ENCODE measurements at places on chromosomes 6 and 20.

- peak; percentile 85 for DNase-seq
These were observed at the start of gene PSORS1C1 for GRCh38 chr6:31114541-31114878. Gene PSORS1C1 (plus strand): TSS chr6:31114800. CDS start chr6:31129633, 14,833 bp downstream.

- DNase-seq = no peak
These were observed 102.2 kb downstream of the DACT2 start for GRCh38 chr6:168217216-168217879.

- DNase-seq = no peak
These were observed 47.7 kb downstream of the SPATA2 start for GRCh38 chr20:49867453-49868215.

GRCh38 chr6:139841794-139842215 is 467.4 kb upstream of the CITED2 start:
- no peak for DNase-seq

DNA sequence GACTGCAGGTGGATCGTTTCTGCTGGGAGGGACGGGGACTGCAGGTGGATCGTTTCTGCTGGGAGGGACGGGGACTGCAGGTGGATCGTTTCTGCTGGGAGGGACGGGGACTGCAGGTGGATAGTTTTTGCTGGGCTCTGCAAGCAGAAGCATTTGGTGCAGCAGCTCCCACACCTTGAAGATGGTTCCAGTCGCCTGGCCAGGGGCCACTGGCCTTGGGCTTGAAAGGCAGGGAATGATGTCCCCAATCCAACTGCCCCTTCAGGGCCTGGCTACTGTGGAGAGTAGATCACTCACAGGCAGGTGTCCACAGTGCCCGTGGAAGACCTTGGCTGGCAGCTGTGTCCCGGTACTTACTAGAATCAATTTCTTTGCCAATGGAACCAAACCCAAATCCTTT is 68.2 kb downstream of the PSMG4 start:
- DNase-seq = no peak

DNA sequence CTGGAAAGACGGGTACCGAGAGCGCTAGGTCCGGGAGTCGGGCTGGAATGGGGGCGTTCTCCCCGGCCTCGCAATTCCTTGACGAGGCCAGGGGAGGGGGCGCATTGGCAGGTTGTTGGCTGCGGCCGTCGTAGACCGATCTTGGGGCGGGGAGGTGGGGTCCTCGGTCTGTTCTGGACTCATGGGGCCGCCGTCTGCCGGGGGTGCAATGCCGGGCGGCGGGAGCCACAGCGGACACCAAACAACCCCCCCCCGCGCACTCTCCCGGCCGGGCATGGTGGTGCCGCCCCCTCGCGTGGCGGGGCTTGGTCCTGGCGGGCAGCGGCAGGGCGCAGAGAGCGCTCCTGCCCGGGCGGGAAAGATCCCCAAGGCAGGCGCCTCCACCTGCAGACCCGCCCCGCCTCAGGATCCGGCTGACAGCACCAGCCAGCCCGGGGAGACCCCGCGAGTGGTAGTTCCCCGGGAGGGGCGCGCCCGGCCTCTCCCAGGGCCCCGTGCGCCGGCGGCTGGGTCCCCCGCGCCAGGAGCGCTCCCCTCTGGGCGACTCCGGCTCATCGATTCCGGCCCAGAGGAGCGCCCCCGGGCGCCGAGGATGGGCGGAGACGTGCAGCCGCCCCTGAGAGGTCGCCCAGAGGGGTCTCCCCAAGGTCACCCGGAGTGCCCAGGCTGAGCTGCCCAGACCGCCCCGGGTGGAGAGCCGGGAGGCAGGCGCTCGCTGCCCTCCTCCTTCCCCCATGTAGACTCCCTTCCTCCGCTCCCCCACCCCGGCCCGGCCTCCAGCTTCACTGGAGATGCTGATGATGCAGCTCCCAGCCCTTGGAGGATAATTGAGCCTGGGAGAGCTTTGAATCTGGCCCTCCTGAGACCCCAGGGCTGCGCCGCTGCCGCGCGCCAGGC is 709 bp downstream of the PPP1R16B start:
- no peak for DNase-seq

- no peak for DNase-seq
These were observed 6.3 kb downstream of the IPCEF1 start for GRCh38 chr6:154350293-154350692.

GRCh38 chr6:158807515-158808441 is 11.4 kb downstream of the EZR start:
- DNase-seq = no peak

DNA sequence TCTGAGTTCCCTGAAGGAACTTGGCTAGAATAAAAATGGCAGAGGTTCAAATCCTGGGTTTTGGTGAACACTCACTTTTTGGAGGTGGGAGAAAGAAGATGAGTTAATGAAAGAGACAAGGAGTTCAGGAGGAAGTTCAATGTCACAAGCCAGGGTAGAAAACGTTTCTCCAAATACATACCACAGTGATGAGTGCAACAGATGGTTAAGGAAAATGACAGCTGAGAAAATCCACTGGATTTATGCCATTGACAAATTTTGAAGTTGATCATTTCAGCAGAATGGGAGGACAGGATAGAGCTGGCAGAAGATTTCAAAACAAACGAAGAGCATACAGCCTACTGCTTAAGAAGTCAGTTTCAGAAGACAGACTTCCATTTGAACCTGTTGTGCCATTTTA is 122.7 kb downstream of the GFRAL start:
- DNase-seq = no peak

GRCh38 chr6:159249128-159249527 is 79.9 kb downstream of the FNDC1 start:
- no peak for DNase-seq

- no peak for DNase-seq
These were observed 99.7 kb downstream of the EYA2 start for GRCh38 chr20:46994341-46994740.

DNA sequence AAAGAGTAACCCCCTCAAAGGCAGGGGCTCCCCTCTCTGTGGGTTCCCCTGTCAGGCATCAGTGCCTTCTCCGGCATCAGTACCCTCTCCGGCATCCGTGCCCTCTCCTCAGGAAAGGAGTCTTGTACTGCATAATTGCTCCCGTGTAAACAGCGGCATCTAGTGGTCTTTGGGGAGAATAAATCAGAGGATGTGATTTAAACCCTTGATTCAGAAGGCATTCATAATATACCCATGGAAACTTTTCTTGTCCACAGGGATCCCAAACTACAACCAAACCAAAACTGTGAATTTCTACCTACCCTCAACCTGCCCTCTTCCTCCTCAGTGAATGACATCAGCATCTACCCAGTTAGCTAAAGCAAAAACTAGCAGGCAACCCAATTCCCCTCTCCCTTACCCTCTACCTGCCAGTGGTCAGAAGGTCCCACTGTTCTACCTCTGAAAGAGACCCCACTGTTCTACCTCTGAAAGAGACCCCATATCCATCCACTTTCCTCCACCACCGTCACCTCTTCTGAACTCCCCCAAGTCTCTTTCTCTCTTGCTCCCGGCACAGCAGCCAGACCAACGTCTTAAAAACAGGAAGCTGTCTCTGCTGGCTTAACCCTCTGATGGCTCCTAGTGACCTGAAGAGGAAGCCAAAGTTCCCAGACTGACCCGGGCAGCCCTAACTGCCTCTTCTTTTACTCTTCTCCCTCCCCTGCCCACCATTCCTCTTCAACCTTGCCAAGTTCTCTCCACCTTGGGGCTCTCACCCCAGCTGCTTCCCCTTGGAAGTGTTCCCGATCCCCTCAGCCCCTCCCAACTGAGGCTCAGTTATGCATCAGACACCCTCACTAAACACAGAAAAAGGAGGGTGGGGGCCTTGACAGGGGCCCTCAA is 27.2 kb downstream of the UBE2V1 start:
- DNase-seq = peak; percentile 20

- DNase-seq = no peak
These were observed 17.0 kb upstream of the MEP1A start for GRCh38 chr6:46776070-46776712.

DNA sequence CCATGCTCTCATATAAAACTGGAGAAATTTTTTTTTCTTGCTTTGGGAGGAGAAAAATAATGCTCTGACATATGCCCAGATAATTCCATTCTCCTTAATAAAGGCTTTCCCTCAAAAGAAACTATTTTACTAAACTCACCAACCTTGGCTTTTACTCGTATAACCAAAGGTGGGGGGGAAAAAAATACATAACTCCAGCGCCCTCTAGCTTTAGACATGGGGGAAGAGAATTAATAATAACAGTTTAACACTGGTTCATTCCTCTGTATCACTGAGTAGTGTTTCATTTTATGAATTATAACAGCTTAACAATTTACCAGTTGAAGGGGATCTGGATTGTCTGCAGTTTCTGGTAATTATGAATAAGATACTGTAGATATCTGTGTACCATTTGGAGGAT is 1226.1 kb downstream of the GRIK2 start:
- DNase-seq = no peak

GRCh38 chr6:137811121-137811915 is 55.7 kb upstream of the TNFAIP3 start:
- no peak for DNase-seq

GRCh38 chr6:102662851-102663250 is 1269.3 kb downstream of the GRIK2 start:
- DNase-seq = no peak

- DNase-seq = no peak
These were observed 4.4 kb upstream of the RBM24 start for GRCh38 chr6:17276766-17277165.

- peak; percentile 76 for DNase-seq
These were observed 226.2 kb downstream of the TTLL2 start for GRCh38 chr6:167550941-167551627.

GRCh38 chr6:36334832-36335459 is 1.7 kb downstream of the BNIP5 start:
- DNase-seq = no peak
